ENCODE measurements at places on chromosomes 12 and 14.
A peak's percentile ranks its signal among the peaks of the same experiment; 100 is the strongest.

- no peak for DNase-seq
These were observed 44.0 kb upstream of the ISM2 start for GRCh38 chr14:77542421-77543239.

DNA sequence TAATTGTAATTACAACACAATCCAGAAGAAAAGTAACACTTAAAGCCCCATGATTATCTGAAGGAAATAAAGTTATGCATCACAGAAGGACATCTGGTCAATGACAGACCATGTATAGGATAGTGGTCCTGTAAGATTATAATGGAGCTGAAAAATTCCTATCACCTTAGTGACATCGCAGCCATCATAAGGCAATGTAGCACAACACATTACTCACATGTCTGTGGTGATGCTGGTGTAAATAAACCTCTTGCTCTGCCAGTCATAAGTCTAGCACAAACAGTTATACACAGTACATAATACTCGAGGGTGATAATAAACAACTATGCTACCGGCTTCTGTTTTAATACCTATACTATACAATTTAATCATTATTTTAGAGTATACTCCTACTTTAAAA is 11.2 kb downstream of the ATG2B start:
- no peak for DNase-seq

GRCh38 chr14:26276757-26277156 is 321.1 kb downstream of the NOVA1 start:
- no peak for DNase-seq

- DNase-seq = no peak
These were observed 8.5 kb upstream of the SMIM10L1 start for GRCh38 chr12:11162502-11162901.

- DNase-seq = no peak
These were observed 98.5 kb downstream of the FGD4 start for GRCh38 chr12:32497864-32498263.

GRCh38 chr12:5124401-5124800 is 80.7 kb downstream of the KCNA5 start:
- no peak for DNase-seq

GRCh38 chr12:80778005-80778541 is 61.4 kb downstream of the MYF5 start:
- DNase-seq = no peak

DNA sequence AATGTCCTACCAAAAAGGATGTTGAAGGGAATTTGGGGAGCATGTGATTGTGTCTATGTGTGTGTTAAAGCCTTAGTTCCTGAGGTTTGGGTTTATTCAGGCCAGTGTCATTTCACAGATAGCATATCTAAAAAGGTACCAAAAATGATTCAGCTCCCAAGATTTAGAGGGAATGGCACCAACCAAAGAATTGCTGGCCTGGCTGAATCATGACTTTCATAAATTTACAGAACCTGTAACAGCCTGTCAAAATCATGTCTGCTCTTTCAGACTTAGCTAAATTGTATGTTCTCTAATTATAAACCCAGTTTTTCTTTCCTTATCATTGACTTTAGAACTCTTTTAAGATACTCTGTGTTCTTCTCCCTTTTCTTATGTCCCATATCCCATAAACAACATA is 231.5 kb downstream of the NUBPL start:
- DNase-seq = no peak

GRCh38 chr12:111084158-111084557 is 163.8 kb upstream of the MYL2 start:
- DNase-seq = no peak

GRCh38 chr14:81219759-81220579 is 790 bp downstream of the GTF2A1 start:
- peak; percentile 17 for DNase-seq

DNA sequence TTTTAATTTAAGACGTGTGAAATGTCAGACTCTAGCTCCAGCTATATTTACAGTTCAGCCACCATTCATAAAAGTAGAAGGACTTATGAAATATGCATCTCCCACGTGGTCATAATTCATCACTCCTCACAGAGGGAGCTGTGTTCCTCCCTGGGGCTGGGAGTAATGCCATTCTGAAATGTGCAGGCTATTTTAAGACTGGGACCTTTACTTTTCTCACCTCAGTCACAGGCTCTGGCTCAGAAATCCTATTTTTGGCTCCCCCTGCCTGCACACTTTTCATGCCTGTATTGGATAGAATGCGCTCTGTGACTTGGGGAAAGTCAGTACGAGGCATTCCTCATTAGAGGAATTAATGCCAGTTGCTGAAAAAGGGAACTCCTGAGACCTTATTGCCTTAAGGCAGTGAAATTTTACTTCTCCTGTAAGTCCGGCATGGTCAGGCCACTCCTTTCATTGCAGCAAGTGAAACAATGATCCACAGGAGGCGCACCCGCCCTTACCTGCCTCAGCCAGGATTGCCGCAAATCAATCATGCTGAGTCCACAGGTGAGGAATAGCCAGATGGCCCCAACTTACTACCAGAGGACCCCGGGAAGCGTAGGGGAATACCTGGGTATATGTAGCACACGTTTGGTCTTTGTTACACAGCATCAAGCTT is 1133.2 kb upstream of the TMEM132C start:
- DNase-seq = no peak

DNA sequence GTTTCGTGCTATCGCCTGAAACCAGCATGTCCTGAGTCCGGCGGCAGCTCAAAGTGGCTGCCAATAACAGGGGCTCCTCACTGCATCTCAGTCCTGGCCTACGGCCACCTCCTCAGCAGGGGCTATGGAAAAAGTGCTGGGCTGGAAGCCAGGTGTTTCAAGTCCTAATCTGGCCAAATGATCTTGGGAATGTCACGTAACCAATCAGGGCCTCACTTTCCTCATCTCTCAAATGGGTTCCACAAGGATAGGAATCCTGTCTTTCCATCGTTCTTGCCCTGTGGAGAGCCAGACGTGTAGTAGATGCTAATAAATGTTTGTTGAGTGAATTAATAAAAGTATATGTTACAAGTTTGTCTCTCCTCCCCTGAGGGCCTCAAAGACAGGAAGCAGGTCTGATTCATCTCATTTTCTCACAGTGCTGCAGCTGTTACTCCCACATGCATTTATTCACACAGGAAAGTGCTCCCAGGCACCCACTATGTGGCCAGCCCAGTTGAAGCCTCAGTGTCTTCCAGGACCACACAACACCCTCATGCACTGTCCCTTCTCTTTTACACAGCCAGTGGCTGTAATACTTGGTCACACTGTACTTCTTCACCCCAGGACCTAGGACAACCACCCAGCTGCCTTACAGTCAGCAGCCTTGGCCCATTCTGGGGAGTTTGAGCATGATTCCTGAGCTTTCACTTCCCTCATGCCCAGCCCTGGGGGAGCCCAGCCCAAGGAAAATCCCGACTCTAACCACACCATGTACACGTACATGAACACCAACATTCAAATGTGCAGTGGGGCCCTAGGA is 5.0 kb downstream of the CMKLR1 start:
- no peak for DNase-seq

GRCh38 chr12:89695100-89695499 is 13.5 kb downstream of the ATP2B1 start:
- no peak for DNase-seq

DNA sequence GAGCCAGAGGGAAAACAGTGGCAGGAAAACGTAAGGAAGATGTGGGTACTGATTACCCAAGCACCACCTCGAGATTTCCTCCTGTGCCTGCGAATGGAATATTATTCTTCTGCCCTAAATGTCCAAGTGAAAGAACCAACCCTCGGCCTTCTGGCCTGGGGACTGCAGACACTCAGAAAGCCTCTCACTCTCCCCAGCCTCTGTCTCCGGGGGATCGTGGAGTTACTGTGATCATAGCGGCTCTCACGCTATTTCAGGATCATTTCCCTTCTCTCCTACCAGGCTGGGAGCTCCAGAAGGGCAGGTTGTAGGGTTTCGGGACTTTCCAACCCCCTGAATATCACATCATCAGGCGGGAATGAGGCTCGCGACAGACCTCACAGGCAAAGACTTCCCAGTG is 68.9 kb downstream of the KDM2B start:
- DNase-seq = no peak

DNA sequence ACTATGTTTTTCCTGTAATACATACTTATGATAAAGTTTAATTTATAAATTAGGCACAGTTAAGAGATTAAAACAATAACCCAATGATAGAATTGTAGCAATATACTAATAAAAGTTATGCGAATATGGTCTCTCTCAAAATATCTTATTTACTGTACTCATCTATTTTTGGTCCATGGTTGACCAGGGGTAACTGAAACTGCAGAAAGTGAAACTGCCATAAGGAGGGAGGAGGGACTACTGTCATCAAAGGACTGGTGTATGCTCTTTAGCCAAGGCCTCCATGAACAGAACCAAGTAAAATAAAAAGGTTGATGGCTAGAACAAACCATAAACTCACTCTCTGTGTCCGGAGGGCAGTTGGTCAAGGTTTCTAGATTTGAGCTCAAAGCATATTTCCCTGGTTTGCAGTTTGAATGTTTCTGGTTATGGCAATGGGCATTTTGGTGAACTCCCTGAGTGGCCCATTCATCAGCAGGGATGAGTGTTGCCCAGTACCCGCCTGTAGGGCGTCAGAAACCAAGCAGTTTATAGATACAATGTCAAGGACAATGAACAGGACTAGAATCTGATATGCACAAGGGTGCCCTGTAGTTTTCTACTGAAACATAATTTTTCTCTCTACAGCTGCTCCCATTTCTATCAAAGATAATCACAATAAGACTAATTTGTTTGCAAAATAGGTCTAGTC is 19.8 kb downstream of the LEMD3 start:
- DNase-seq = no peak

- no peak for DNase-seq
These were observed at the start of gene TUNAR for GRCh38 chr14:95876761-95877538. TUNAR (plus strand) TSS chr14:95876832.

- no peak for DNase-seq
These were observed 2.3 kb upstream of the MYO1H start for GRCh38 chr12:109345428-109345827.

DNA sequence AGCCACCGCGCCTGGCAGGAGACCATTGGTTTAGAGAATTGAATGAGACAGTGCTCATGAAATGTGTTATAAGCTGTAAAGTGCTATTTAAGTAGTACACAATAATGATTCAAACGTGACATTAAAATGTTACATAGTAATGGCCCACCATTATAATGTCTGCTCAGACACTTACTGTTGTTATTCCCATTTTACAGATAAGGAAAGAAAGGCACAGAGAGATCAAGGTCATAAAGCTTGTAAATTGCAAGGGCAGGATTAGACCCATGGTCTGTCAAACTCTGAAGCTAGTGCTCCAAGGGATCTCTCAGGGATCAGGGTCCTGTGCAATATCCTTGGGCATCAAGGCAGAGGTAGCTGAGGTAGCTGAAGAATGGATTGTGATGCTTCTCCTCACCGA is 6.2 kb downstream of the ACSM4 start:
- no peak for DNase-seq
